Stimulated activated naive CD8-positive, alpha-beta T cell treated with anti-CD3 and anti-CD28 coated beads, Interleukin-15, amount 100 ng/mL, for 72 hours (primary cell): ENCODE measurements at places on chromosomes 2 and 18.

- no peak for DNase-seq
Measured at GRCh38 chr18:34637094-34637801, 72.8 kb upstream of the DTNA start.

- DNase-seq = no peak
Measured at GRCh38 chr2:139099721-139100120, 319.5 kb upstream of the NXPH2 start.

GRCh38 chr2:99662761-99663341 lies 173.0 kb upstream of the REV1 start:
- no peak for DNase-seq

DNA sequence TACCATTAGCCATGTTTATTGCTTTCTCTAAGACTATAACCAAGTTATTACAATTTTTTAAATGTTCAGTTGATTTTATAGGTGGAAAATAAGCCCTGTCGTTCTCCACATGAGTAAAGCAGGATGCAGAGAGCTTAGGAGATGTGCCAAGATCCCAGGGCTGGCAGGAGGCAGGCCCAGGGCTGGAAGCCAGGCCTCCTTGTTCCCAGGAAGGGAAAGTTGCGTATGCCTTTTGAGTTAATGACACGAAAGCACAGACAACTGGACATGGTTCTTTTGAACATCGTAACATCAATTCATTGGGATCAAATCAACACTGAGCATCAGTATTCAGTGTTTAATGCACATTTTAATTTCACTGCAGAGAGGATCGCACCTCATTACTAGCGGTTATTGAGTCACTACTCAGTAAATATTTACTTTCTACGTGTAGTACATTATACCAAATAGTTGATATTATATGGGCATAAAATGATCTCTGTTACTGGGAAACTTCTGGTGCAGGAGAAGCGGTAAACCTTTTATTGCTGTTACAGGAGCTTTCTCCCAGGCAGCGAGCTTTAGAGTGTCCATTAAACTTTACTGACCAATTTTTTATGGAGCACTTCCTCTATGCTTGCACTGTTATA lies 60.0 kb downstream of the RNF144A start:
- no peak for DNase-seq

- no peak for DNase-seq
Measured at GRCh38 chr2:58137856-58138255, 91.2 kb downstream of the VRK2 start.
